ENCODE measurements at places on chromosomes 4 and X.

GRCh38 chr4:7807351-7807921 lies 132.2 kb downstream of the AFAP1 start:
- DNase-seq, result no peak

GRCh38 chr4:100391863-100392262 lies 126.0 kb downstream of the EMCN start:
- DNase-seq, result no peak

- no peak for DNase-seq
Measured at GRCh38 chr4:33974270-33974669, 2270.0 kb downstream of the ARAP2 start.

- DNase-seq, result no peak
Measured at GRCh38 chr4:165326831-165327210, 648 bp upstream of the MSMO1 start.

DNA sequence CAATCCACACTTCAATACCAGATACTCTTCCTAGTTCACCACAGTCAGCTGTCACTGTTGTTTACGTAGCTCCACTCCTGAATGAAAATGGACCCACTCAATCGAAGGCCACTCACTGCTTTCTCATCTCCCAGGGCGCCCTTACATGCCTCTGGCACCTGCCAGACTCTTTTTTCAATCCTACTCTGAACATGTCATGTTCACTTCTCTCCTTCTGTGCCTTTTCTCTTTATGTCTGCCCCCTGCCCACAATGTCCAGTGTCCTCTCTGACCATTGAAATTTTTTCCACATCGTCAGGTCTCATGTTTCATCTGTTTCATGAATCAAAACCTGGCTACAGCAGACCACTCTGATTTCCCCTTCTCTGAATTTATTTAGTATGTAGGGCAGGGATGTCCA lies 1.3 kb upstream of the MGAT4D start:
- DNase-seq, result no peak

GRCh38 chrX:69951753-69952152 lies 98.0 kb downstream of the AWAT2 start:
- no peak for DNase-seq

- no peak for DNase-seq
Measured at GRCh38 chr4:113013751-113014150, 35.7 kb upstream of the ANK2 start.

DNA sequence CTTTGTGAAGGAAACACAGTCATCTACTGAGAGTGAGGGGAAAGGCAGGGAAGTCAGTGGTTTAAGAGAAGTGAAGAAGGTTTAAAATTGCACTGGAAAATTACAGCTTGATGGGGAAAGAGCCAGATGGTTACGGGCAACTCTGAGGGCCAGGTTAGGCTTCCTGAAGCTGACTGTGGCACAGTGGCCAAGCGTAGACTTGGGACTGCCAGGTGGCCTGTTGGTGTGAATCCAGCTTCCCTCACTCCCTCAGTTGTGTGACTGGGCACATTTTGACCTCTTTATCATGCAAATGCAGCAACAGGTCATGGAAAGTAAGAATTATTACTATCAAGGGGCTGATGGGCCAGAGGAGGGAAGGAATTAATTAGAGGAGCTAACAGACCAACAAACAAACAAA lies 390.1 kb downstream of the UNC5C start:
- no peak for DNase-seq

DNA sequence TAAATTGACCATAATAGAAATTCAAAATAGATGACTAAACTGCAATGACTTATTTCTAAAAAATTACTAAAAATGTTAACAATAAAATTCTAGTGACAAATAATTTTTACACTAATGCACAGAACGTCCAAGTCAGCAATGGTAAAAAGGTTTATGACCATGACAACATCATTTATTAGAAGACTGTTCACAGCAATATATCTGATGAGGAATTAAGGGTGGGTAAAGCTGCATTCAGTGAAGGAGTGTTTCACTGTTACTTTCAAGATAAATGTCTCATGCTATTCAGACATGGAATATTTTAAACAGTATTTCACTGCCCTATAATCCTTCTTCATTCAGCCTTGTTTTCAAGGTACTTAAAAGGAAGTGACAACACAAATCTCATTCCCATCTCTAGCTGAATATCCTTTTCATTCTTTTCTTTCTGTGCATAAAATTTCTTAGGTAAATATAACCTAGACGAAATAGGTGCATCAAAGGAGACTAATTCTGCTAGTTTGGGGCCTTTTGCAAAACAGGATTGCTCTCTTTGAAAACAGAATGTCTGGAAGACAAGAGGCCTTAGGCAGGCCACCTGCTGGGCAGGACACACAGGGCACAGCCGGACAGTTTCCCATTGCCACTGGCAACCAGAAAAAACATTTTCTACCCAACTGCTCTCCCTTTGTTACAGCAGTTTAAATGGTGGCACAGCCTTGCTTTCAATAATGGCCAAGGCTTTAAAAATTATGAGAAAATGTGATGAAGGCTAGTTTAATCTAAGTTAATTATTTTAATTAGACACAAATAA lies 600.3 kb downstream of the SPRY1 start:
- DNase-seq, result no peak
